SK-N-DZ (cell line): ENCODE measurements at places on chromosomes 12 and 14.
A peak's percentile ranks its signal among the peaks of the same experiment; 100 is the strongest.

- DNase-seq, result peak; percentile 70
These were observed 40.7 kb downstream of the LRRIQ1 start for GRCh38 chr12:85076688-85077430.

GRCh38 chr12:12511895-12512711, 50.6 kb downstream of the DUSP16 start:
- peak; percentile 82 for DNase-seq

- no peak for DNase-seq
These were observed 69.1 kb downstream of the C14orf132 start for GRCh38 chr14:96108061-96108795.

- DNase-seq, result no peak
These were observed 42.0 kb upstream of the NT5DC3 start for GRCh38 chr12:103882861-103883596.

- DNase-seq, result peak; percentile 50
These were observed 45.8 kb upstream of the BATF start for GRCh38 chr14:75476274-75476995.

DNA sequence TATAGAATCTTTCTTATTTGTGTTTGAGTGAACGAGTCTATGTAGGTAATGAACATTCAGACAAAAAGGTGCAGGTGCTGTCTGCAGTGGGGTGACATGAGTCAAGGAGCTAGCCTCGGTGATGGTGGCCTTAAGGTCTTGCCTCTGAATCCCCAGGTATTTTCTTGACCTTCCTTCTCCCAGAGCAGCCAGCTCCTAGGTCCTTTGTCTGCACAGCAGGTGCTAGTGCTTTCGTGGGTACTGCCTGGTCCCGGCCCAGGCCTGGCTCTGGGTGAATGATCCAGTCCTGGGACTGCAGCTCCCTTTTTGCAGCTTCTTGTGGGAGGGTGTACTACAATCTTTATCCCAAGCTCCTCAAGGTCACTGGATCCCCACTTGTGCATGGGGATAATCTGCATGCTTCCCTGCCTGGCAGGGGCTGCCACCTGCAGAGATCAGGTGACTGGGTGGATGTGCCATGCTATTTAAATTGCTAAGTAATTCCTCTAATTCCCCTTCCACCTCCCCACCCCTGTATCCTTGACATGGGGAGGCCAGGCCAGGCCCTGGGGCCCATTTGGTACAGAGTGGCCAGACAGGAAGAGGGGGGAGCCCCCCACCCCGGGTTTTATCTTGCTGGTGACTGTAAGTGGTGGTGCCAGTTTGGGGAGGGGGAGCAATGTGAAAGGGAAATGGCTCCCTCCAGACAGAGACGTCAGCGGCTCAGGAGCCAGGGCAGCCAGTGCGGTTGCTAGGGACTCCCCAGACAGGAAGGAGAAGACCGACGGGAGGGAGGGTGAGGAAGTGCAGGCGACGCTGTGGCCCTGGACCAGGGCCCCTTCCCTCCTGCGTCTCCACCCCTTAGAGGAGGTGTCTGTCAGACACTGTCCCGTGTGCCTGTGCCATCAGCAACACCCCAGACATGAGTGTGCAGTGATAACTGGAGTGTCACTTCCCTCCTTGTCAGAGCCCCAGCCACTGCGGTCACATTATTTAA, 6.7 kb downstream of the VASH1 start:
- DNase-seq, result no peak

DNA sequence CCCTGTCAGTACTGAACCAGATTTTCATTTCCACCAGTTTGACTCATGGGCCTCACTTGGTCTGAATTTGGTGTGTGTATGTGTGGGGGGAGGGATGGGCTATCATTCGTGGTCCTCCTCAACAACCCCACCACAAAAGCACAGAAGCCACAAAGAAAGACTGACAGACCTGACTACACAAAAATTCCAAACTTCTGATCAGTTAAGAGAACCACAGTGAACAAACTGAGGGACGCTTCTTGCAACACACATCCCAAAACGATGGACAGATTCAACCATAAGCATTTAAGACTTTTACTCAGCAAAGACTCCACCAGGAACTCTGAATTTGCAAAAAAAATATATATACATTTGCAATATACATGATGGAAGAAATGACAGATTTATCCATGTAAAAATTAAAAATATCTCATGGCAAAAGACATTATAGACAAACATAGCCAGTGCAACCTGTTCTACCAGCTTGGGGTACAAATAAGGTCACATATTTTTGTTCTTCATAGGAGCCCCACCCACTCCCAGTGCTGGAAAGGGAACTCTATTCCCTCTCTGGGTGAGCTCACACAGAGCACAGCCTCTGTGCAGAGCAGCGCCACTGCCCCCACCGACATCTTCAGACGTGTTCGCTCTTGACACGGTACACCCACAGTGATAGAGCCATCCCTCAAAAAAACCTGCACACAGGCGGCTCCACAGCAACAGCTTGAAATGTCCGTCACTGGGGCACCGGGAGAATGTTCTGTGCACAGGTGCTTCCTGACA, 49.7 kb downstream of the JAG2 start:
- DNase-seq, result no peak

GRCh38 chr12:2501464-2502191, 293.1 kb upstream of the FKBP4 start:
- no peak for DNase-seq
